ENCODE measurements at places on chromosomes 12 and 14. TPM values are rescaled to one million over a fixed set of nuclear protein-coding genes. Genes with fewer than 3 reads are reported as not detected.

- DNase-seq: no peak
Observed at GRCh38 chr14:56569174-56569573, 10.4 kb upstream of the TMEM260 start.

DNA sequence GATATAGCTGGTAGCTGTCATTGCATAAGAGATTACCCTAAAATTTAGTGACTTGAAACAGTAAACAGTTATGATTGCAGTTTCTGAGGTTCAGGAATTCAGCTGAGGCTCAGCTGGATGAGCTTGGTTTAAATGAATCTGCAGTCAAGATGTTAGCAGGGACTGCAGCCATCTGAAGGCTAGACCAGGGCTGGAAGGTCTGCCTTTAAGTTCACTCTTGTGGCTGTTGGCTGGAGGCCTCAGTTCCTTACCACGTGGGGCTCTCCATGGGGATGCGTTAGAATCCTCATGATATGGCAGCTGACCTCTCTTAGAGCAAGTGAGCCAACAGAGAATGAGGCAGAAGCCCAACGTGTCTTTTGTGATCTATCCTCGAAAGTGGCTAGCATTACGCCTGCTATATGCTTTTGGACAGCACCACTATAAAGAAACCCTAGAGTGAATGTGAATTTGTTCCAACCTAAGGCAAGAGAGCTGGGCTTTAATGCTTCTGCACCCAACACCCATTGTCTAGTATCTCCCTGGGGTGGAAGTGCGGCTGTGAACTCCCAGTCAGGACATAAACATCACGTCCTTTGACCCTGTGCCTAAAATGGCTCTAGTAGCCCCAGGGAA lies 26.0 kb downstream of the HSPB8 start:
- no peak for DNase-seq

CCDC175 gene
- not detected for total RNA-seq

DNA sequence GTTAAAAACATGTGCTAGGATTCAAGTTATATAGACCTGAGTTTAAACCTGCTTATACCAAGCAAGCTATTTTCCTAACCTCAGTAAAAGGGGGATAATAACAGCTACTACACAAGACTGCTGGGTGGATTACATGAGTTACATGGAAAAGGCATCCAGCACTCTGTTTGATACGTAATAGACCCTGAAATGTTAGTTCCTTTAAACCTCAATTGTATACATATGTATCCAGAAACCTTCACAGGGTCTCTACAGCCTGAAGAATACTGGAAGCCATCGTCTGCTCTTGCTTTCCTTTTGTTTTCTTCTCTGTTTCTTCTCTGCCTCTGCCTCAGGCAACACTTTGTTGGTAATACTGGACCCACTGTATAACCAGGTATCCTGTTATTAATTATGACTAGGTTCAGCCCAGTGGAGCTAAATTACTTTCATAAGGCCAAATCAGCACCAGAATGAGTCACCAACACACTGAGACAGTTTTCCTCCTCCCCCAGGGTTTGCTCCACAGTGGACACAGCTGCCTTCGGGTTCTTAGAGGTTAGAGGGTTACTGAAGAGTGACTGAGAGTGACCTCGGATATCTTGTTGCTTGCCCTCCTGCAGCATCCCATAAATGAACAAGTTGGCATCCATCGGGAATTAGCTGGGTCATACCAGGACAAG lies 127.1 kb downstream of the CAPZA3 start:
- peak; percentile 30 for DNase-seq

DNA sequence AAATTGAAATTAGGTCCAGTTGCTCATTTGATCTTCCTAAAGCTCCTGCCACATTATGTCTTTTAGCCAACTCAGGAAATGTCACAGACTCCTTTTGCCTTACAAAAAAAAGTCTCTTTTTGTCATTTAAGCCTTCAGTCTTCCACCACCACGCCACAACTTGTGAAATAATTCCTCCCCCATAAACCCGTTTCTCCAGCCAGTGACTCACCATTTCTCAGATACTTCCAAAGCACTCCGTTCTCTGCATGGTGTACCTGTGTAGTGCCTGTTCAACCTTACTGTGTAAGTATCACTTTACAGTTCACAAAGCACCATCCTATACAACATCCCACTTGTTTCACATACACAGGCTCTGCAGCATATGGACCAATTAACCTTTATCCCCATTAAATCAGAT lies 139.5 kb upstream of the AEBP2 start:
- DNase-seq: peak; percentile 18

TAS2R46 gene
- 0.23 TPM for total RNA-seq

GRCh38 chr14:96042248-96042930 lies 3.2 kb downstream of the C14orf132 start:
- no peak for DNase-seq

GRCh38 chr12:4858386-4858785 lies 51.3 kb upstream of the KCNA1 start:
- no peak for DNase-seq

- DNase-seq: peak; percentile 21
Observed at GRCh38 chr14:54000341-54000811, 43.8 kb upstream of the BMP4 start.

GRCh38 chr12:110269622-110270124 lies 11.4 kb upstream of the ATP2A2 start:
- DNase-seq: peak; percentile 79

DNA sequence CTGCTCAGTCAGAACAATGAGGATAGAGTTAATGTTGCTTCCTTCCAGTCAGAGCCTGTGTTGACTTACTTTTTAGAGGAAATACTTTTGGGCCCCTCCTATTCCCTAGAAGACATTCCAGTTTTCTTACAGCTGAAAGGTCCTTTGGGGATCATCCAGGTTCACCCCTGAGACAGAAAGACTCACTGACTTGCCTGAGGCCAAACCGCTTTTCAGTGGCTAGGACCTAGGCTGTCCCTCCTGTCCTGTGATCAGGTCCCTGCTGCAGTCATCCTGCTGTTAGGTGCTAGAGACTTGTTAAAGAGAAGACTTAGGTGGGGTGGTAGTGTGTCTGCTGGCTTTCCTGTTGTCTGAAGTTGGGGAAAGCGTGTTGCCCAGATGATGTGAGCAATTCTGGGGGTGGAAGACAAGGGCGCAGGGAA lies 39.6 kb downstream of the SUSD6 start:
- no peak for DNase-seq

CPNE6 gene
- not detected for total RNA-seq

DNA sequence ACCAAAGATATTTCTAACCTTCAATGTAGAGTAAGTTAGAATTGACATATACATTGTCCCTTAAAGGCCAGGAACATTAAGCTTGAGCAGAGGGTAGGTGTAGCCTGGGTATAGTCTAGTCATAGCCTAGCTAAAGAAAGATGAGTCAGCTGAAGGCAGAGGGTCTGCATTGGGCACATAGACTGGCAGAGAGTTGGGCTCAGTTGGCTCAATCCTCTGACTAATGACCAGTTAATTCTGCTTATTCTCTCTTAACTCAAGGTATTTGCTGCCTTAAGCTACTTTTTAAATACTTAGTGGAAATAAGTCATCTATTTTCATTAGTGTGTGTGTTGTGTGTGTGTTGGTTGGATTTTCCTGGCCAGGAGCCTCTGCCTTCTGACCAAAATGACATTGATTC lies 467.1 kb downstream of the RAD51B start:
- DNase-seq: no peak

CLEC9A gene
- total RNA-seq: not detected

RILPL1 gene
- 10.8 TPM for total RNA-seq

DNA sequence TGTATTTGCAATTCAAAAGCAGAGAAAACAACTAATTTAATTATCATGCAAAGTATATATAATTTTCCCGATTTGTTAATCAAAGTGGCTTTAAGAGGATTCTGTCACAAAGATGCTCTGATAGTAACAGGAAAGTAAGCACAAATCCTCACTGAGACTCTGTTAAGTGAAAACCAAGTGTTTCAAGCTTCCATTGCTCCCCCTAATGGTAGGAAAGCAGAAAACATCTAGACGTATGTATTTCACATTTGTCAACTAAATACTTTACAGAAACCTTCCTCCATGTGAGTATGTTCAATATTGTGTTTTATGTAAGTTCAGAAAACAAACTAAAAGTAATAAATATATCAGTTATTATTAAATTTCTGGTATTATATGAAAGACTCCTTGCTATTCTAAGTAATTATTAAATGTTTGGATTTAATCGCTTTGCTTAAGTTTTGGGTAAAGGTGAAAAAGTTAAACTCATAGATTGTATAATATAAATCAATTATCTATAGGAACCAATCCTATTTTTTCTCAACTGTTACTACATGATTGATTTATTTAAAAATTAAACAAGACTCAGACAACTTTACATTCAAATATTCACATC lies 1.5 kb upstream of the NTS start:
- peak; percentile 63 for DNase-seq

DNA sequence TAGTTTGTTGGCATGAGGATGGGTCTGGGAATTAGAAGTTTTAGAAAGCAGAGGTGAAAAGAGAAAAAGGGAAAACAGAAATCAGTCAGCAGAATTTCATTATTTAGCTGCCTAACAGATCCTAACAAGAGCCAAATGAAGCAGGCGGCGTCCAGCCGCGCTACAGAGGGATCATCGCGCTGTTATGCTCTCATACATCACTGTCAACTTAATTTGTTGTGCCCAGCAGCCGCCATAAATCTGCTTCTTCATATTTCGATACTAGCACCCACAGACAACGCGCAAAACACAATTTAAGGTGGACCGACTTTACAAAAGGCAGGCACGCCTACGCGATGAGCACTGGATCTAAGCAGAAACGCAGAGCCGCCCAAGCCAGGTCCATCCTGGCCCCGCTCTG lies 66.7 kb downstream of the SETD3 start:
- no peak for DNase-seq

IL22 gene
- total RNA-seq: not detected

TAS2R30 gene
- total RNA-seq: 0.10 TPM

DHH gene
- 0.02 TPM for total RNA-seq

CIROP gene
- total RNA-seq: not detected

KRT78 gene
- total RNA-seq: not detected
